ENCODE measurements at places on chromosomes 3 and 15.

- DNase-seq, result no peak
Measured at GRCh38 chr3:5002871-5003247, 23.6 kb downstream of the BHLHE40 start.

DNA sequence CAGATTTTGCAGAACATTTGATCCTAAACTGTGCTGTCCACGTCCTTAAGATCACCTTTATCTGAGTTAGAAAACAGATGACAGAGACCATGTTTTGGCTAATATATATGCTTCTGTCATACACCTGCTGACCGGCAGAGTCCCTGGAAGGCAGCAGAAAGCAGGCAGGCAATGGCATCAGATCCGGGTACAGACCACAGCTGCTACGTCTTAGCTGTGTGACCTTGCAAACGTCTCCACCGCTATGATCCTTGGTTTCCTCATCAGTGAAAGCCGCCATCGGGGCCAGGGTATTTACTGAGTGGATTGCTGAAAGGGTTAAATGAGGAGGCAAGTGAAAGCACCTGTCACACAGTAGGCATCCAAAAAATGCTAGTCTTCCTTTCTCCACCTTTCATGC lies 72.1 kb downstream of the ABTB1 start:
- no peak for DNase-seq

DNA sequence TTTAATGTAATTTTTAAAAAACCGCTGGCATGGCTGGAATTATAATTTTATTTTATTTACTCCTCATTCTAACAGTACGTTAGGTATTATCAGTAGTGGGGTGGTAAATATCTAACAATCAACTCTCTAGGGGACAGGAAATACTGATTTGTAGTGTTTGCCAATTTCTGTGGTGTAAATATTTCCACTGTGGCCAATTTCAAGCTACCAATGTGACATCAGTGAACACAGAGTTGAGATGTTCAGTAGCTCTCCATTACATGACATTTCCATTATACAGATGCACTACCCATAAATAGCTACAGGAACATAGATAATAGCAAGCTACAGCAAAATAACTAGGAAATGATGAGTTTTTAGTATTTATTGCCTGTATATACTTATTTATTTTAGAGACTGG lies 10.0 kb upstream of the ARL8B start:
- no peak for DNase-seq

DNA sequence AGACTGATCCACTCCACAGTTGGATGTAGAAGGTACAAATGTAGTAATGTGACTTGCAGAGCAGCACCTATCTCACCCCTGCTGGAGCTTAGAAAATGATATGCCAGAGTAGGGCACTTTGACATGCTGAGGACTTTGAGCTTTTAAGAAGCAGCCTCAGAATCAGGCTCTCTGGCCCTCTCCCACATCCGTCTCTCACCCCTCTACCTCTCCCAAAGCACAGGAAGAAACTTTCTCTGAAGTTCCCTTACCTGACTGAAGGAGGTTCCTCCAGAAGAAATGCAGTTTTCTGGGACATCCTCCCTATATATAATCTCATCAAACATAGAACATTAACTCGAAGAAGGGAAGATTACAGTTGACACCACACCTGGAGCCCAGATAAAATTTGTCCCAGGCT lies 98.4 kb upstream of the PEX5L start:
- no peak for DNase-seq

DNA sequence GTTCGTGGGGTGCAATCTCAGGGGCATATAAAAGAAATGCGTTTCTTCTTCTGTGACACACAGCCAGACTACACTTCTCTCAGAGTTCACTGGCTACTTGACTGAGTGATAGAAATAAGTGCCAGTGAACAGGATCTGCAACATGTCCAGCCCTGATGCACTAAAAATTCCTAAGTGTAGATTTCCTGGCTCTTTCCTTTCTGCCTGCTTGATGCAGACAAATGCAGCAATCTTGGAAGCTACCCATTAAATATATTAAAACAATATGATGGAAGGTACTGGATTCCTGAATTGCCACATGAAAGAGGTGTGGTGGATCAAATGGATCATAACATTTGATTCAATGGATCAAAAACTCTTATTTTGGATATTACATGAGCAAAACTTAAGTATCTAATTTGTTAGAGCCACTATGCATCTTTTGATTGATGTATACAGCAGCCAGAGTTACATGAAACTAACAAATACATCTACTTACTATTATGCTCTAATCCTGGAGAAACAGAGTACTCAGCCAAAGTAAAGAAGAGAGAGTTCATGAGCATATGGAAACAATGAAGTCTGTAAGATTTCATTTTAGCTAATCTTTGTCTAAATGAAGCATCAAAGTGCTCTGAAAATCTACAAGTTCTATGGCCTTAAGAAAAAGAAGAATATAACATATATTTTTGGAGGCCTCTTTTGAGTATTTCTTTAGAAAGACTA lies 222.6 kb downstream of the ZNF385D start:
- DNase-seq, result no peak

- DNase-seq, result no peak
Measured at GRCh38 chr3:140467796-140468315, 210.0 kb upstream of the TRIM42 start.

DNA sequence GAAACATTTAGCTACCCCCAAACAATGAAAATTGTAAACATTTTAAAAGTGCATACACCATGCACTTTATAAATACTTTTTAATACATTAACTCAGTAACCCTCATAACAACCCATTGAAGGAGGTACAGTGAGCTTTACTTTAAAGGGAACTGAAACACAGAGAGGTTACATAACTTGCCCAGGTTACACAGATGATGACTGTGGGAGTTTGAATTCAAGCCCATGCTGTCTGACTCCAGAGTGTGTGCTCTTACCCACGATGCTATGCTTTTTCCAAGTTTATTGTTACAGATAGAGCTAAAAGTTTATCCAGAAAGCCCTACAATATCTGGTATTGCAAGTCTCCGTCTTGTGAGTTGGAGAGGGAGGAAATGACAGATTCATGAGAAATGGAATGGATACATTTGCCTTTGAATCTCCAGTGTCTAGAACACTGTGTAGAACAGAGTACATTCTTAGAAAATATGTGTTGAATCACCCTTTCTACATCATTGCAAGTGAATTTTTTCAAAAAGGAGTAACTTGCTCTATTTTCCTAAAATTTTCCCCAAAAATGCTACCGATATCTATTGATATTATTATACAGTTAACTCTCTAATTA lies 428.3 kb downstream of the NAALADL2 start:
- DNase-seq, result no peak

- no peak for DNase-seq
Measured at GRCh38 chr15:50798684-50799083, 33.2 kb upstream of the SPPL2A start.

- DNase-seq, result no peak
Measured at GRCh38 chr3:117939425-117940027, 1095.1 kb downstream of the IGSF11 start.

All from CD4-positive, alpha-beta T cell treated with Interleukin-12 subunit alpha and Interleukin-12 subunit beta, for 1 hour (primary cell).